ENCODE measurements at places on chromosomes 6 and 20.
A peak's percentile ranks its signal among the peaks of the same experiment; 100 is the strongest.

DNA sequence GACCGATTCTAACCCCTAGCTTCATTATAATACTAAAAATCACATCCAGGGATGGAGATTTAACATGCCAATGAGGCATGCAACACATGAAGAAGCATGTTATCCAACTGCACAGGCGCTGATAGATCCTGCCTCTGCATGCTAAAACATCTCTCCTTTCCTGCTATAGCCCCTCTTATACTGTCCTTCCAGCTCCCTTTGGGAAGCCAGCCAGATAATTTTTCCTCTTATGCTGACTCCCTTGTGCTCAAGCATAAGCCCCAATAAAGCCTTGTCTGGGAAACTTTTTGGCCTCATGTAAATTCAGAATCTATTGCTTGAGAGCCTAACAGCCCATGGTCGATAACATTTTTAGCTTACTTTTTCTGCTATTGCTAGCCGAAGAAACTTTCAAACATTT is 404.3 kb downstream of the EPM2A start:
- H3K27me3 ChIP-seq: no peaks in the 10 kb centered on the region
- no peak overlapping the region for H3K27ac ChIP-seq
- no peaks in the 10 kb centered on the region for H3K4me1 ChIP-seq
- H3K4me3 ChIP-seq: no peak overlapping the region
- no peak for DNase-seq
- no peaks in the 10 kb centered on the region for H3K36me3 ChIP-seq

DNA sequence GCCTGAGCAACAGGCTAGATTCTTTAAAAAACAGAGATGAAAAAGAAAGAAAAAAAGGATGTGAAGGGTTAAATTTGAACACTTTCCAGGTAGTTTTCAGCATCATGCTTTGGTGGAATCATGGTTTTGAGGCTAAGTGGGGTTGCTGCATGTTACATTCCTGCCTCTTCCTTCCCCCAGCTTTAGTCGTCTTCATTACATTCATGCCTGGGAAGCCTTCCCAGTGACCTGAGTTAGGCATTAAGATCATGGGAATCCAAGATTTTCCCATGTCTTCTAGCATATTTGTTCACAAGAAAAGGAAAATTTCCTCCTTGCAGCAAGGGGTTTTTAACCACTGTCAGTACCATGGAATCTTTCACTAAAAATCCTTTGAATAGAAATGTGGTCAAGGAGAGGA is 12.0 kb downstream of the TPX2 start:
- no peak for DNase-seq
- no peaks in the 10 kb centered on the region for H3K36me3 ChIP-seq
- no peaks in the 10 kb centered on the region for H3K27me3 ChIP-seq

DNA sequence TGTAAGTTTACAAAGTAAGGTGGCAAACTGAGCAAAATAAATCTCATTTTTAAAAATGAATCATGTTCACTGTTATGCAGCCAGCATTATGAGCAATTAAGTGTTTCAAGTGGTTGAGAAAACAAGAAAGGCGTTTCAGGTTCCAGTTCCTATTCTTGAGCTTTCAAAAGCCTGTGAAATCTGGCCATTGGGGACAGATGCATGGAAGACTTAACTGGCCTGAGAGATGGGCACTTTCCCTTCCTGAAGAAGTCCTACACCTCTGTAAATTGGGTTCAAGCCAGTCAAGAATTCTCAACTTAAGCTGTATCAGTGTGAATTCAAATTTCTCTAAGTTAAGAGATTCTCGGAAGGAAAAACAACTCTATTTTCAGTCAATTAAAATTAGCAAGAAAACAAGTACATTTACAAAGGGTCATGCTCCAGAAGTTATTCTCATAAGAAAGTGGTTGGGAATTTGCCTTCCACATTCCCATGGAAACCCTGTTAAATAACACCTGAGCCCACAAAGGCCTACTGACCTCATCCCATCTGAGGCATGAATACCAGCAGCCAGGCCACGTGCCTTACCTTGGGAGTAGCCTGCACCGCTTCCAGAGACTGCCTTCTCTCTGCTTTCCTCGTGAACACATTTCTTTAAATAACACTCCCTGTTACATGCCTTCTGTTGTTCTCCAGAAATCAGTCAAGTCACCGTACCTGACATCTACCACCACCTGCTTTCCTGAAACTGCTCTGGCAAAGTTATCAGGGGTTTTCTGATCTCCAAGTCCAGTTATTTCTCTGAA is 19.4 kb downstream of the MAP3K5 start:
- peak overlapping the region; percentile 84 for H3K27ac ChIP-seq
- peaks cover 27% of the 10 kb centered on the region for H3K4me1 ChIP-seq
- no peaks in the 10 kb centered on the region for H3K27me3 ChIP-seq
- DNase-seq: peak; percentile 76

GRCh38 chr6:142561511-142562265 is 259.9 kb downstream of the ADGRG6 start:
- H3K27me3 ChIP-seq: no peaks in the 10 kb centered on the region
- H3K27ac ChIP-seq: no peak overlapping the region
- no peak for DNase-seq
- H3K4me3 ChIP-seq: no peak overlapping the region

DNA sequence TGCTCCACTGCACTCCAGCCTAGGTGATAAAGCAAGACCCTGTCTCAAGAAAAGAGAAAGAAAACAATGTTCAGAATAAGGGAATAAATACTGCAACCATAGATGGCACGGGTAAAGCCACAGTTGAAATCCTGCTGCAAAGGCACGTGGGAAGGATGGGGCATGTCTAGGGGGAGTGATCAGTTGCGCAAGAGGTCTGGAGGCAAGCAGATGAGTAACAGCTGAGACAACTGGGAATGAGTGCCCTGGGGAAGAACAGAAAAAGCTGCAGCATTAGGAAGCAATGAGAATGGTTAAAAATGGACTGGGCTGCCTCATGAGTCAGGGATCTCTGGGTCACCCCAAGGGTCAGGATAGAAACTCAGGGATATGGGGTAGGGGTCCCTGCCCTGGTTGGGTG is 96.3 kb downstream of the GMPR start:
- no peak overlapping the region for H3K27ac ChIP-seq
- H3K36me3 ChIP-seq: no peaks in the 10 kb centered on the region
- no peak for DNase-seq

DNA sequence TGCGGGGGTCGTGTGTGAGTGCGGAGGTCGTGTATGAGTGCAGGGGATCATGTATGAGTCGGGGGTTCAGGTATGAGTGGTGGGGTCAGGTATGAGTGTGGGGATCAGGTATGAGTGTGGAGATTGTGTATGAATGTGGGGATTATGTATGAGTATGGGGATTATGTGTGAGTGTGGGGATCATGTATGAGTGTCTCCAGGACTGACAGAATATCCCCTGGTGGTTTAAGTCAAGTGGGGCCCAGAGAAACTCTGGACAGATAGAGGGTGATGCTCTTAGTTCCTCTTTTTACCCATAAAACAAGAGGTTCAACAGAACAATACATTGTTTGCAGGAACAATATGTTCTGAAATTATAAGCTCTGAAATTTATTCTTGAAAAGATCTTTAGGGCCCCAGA is 131.9 kb downstream of the UST start:
- no peak overlapping the region for H3K27ac ChIP-seq
- H3K4me3 ChIP-seq: no peak overlapping the region

GRCh38 chr6:7200598-7201443 is 93.1 kb downstream of the RREB1 start:
- H3K27me3 ChIP-seq: no peaks in the 10 kb centered on the region
- peaks cover 44% of the 10 kb centered on the region for H3K4me1 ChIP-seq
- no peaks in the 10 kb centered on the region for H3K36me3 ChIP-seq
- H3K27ac ChIP-seq: peak overlapping the region; percentile 85
- peak; percentile 77 for DNase-seq

All from pancreas (tissue), 10 donors.